ENCODE measurements at places on chromosomes 7 and 10.

GRCh38 chr10:78248651-78249464, 215.2 kb downstream of the RPS24 start:
- DNase-seq: no peak

GRCh38 chr7:33486633-33487032, 357.3 kb downstream of the BBS9 start:
- DNase-seq: no peak

DNA sequence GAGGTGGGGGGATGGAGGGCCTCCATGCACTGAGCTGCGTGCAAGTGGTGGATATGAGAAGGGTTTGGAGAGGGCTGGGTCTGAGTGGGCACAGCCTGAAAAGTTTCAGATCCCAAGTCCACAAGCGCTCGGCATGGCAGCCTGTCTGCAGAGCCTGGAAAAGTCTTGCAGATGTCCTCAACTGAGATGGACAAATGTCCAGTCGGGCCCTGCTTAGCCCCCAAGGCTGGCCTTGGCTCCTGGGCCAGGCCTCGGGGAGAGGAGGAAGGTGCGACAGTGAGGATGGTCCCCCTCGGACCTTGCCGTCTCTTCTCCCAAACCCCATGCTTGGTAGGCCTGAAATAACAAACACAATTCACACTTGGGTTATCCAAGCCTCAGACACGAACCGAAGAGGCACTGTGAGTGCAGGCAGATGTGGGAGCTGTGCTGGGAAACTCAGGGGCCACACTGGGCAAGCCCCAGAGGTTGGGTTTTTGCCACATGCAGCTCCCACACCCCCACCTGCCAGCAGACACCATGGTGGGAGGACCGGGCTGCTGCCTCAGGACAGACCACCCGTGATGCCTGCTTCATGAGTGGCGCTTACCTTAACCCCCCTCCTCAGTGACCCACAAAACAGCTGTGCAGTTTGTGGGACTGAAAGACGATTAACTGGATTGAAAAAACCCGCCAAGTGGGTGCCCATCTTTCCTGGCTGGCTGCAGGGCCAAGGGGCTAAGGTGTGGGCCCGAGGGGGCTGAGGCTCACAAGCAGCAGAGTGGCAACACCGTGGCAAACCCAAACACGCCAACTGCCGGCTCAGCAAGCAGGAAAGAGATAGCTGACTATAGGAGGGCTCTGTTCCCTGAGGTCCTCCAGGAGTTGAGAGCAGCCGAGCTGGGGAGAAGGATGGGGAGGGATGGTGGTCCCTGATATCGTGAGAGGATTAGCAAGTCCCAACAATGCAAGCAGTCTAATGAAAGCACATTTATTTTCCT, 156.8 kb downstream of the RNF216 start:
- no peak for DNase-seq

GRCh38 chr10:21925851-21926250, 77.7 kb downstream of the DNAJC1 start:
- DNase-seq: no peak

DNA sequence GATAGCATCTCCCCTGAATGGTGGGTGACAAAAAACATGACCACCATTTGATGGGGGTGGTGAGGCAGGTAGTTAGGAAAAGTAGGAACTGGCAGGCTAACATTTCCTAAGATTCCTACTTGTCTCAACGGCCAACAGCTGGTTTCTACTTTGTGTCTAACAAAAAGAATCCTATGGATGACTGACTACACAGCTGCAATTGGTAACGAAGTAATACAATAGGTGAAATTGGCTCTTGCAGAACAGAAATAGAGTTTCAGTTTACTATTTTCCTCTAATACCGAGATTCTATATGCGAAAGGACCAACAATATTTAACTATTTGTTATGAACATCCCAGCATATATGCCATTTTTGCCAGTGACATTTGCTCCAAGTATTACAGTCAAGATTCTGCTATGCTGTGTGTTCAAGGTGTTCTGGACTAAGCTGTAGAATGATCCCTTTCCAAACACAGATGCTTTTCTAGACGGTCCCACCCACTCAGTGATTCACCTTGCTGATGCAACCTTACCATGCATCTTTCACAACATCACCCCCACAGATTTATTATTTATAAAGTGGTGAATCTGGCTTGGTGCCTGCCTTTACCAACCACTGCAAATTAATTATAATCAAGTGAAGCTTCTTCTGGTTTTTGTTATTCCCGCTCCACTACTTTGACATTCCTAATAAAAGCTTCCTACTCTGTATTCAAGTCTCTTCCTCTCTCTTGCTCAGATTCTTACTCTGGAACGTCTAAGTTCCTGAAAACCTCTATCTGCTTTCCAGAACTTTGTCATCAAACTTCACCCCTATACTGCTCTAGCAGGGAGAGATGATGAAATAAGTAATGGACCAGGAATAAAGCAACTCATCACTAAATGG, 16.8 kb downstream of the BBIP1 start:
- no peak for DNase-seq

GRCh38 chr7:138226745-138227279, 150.6 kb downstream of the AKR1D1 start:
- no peak for DNase-seq

DNA sequence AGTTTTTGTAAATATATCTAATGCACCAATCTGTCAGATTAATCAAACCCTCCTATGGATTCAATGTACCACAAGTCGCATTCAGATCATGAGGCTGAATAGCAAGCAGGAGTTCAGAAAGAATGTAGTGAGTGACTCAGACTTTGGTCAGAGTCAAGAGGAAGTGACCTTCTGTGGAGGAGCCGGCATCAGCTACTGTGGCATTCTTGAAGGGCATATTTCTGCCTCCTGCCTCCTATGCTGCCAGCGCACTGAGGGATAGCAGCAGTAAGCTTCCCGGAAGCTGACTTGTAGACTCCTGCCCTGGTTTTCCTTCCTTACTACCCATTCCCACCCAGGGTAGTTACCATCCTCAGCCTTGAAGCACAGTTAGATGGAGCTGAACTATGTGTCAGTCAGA, 867.5 kb downstream of the NRG3 start:
- DNase-seq: no peak

DNA sequence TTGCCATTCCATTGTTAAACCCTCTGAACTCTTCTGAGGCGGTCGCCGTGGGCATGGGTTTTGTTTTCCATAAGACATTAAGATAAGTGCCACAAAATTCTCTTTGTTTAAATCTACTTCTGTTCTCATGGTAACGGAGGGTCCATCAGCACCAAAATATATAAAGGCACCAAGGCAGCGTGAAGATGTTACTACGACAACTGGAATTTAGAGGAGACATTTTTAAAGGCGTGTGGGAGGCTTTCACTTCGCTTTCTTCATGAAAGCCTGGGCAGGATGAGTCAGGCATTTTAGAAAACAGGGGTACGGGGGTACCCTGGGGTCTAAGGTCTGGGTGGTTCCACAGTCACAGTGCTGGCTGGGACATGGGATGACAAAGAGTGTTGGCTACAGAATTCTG, 34.0 kb downstream of the SMKR1 start:
- DNase-seq: no peak

DNA sequence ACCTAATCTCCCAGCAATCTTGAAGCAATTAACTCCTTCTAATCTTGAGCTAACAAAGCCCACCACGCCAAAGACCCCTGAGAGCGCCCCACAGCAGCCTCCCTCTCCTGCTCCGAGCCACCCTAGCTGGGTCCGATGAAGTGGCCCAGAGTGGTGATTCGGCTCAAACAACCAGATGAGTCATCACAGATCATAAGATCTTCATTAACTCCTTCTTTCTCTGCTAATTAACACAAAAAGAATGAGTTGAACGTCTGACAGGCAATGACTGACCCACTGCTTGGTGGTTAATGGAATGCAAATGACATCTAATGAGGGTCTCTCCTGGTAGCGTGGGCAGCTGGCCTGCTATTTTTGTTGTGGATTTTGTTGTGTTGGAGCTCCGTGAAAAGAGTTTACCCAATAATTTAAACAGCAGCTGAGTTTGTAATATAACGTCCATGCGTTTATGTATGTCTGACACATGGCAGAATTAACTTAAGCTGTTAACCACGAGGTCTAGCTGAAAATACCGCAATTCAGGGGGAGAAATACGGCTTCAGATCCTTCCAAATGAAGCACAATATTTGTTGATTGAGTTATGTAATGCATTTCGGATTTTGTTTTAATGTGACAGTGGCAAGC, 161.4 kb downstream of the RAB11FIP2 start:
- no peak for DNase-seq

- DNase-seq: no peak
Measured at GRCh38 chr7:44258423-44258760, 57.6 kb downstream of the YKT6 start.

- peak; percentile 72 for DNase-seq
Measured at GRCh38 chr10:133110133-133110532, 22.4 kb downstream of the ADGRA1 start.

DNA sequence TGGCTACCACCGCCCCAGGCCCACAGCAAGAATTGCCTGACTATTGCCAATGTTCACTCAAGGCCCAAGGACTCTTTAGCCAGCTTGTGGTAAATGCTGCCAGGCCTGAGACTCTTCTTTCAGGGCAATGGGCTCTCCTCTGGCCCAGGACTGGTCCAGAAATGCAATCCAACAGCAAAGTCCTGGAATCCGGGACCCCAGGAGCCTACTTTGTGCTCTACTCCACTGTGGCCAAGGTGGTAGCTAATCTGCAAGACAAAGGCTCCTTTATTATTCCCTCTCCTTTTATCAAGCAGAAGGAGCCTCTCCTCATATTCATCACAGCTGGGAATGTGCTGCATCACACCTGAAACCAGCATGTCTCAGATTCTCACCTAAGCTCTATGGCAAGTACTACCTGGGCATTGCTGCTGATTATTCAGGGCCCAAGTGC, 107.6 kb upstream of the PRSS58 start:
- DNase-seq: no peak

DNA sequence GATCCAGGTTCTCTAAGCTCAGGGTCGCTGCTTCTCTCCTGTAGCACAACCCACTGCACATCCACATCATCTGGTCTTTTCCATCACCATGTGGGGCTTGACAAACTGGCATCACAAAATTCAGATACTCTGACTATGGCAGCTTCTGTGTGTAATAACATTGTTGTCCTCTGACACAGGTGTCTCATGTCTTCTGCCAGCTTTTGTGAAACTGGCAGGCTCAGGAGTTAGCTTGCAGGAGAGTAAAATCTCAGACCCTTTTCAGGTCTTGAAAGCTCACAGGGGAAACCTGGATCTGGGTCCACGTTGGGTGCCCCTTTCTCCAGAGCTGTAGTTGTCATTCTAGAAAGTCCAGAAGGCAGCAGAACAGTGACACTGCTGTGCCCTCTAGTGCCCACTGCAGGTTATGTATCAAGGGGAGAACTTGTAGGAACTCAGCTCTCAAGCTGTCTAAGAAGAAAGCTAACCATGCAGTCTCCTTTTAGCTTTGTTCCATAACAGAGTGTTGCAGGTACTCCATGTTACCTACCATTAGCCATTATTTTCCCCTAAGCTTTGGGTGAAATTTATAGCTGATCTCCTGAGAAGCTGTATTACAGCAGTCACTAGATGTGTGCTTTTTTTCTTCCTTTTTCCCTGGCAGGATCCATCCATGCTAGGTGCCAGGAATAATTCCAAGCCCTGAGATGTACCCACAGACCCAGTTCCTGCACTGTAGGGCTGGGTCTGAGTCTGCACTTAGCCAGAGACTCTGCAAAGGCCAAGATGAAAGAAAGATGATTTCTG, 102.7 kb downstream of the ZNF248 start:
- DNase-seq: peak; percentile 28

- no peak for DNase-seq
Measured at GRCh38 chr10:35387768-35388167, 51.5 kb downstream of the CCNY start.

GRCh38 chr10:2897619-2898508, 169.5 kb upstream of the PFKP start:
- DNase-seq: no peak

DNA sequence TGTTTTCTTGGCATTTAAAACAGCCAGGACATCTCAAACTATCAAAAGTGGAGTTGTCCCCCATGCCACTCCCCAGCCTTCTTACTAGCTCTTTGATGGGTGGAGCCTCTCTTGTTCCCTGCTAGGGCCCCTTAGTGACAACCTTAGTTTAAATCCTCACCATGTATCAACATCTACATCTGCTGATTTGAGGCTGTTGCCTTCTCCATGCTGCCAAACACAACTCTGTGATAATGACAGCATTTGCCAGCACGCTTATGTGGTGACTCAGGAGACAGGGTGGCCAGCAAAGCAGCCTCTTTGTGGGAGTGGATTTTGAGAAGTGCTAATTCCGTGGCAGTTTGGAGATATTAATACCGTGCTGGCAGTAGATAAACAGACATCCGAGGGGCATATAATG, 145.4 kb downstream of the LRRC4 start:
- DNase-seq: peak; percentile 30

- no peak for DNase-seq
Measured at GRCh38 chr7:25815711-25816110, 336.3 kb upstream of the NFE2L3 start.

- DNase-seq: no peak
Measured at GRCh38 chr7:76064208-76064970, 16.5 kb downstream of the MDH2 start.

- DNase-seq: no peak
Measured at GRCh38 chr10:98115031-98115787, 19.2 kb upstream of the R3HCC1L start.

GRCh38 chr10:53737132-53737531, 964.5 kb upstream of the MBL2 start:
- DNase-seq: no peak

DNA sequence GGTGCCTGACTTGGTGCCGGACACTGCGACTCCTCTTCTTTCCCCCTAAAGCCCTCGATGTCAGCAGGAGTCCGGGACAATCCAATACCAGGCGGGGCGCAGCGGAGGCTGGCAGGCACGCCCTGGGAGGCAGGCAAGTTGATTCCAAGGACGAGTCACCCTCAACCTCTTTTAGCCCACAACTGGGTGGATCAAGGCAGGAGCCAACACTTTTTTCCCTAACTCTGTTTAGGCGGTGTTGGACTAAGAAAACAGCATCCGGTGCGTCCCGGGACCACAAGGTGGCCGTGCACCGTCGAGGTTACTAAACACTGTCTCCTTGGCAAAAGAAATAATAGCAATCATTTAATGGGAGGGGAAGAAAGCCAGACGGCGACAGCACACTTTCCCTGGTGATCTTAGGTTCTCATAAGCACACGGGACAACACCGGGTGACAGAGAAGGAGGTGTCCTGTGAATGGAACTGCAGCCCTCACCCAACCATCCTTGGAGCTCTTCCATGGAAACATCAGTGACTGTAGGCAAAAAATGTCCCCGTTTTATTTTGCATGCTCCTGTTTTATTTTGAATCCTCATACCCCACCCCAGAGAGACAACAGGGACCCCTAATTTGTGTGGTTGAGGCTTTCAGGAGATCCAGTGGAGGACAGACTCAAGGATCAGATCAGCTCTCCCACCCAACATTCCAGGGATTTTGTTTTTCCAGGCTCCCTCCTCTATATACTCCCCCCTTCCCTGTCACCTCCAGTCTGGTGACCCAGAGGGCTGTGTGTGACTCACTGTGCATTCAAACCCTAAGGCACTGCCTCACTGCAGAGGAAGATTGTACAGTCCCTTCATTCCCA, 1.3 kb upstream of the CALCR start:
- no peak for DNase-seq

- no peak for DNase-seq
Measured at GRCh38 chr10:77746047-77746707, 108.6 kb upstream of the KCNMA1 start.

GRCh38 chr10:4043897-4044665, 259.1 kb upstream of the KLF6 start:
- DNase-seq: no peak

GRCh38 chr10:113241599-113242360, 291.7 kb downstream of the TCF7L2 start:
- DNase-seq: no peak

Data from body of pancreas (tissue), 4 donors.